Activated CD4-positive, alpha-beta T cell treated with anti-CD3 and anti-CD28 coated beads, Interleukin-2, amount 50 U/mL, for 24 hours (primary cell): ENCODE measurements at places on chromosomes 5 and 9.

GRCh38 chr5:171168171-171168570 is 140.9 kb upstream of the TLX3 start:
- DNase-seq = no peak

DNA sequence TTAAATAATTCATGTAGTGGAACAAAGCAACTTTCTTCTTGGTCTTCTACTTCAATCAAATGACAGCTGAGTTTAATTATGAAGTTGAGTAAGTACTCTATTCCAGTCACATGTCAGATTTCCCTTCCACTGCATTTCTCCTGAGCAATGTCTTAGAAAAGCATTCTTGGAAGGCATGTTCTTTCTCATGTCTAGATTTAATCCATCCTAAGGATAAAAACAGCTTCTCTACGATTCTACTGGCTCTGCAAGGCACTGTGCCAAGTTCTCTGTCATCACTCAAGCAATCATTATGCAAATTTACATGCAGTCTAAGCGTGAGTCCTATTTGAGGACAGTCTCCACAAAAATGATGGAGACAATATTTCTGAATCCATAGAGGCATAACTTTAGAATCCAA is 142.4 kb downstream of the YIPF5 start:
- DNase-seq = no peak

GRCh38 chr5:88879724-88880123 is 3.3 kb downstream of the MEF2C start:
- no peak for DNase-seq

- DNase-seq = no peak
These were observed 25.4 kb upstream of the AGXT2 start for GRCh38 chr5:35073160-35073559.

GRCh38 chr9:95552814-95553546 is 36.2 kb upstream of the PTCH1 start:
- no peak for DNase-seq

GRCh38 chr5:169197343-169197742 is 103.6 kb downstream of the SLIT3 start:
- no peak for DNase-seq

DNA sequence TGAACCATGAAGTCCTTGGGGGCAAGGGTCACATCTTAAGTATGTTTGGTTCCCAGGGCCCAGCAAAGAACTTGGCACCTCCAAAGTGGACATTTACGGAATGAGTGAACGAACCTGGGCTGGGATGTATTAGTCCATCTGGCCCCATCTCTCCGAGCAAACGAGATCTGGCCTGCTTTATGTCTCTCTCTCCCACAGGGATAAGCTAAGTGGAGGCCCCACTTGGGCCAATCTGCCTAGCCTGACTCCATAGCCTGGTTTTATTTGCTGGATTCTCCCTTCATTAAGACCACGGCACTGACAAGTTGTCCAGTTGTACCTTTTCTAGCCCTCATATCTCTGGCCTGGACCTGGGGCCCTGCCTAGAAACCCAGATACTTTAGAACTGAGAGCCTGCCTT is 2.1 kb downstream of the TTLL11 start:
- DNase-seq = no peak

GRCh38 chr9:129331493-129331765 is 153.4 kb upstream of the IER5L start:
- DNase-seq = no peak

- peak; percentile 67 for DNase-seq
These were observed 48.7 kb downstream of the FBXW11 start for GRCh38 chr5:171957591-171958251.

DNA sequence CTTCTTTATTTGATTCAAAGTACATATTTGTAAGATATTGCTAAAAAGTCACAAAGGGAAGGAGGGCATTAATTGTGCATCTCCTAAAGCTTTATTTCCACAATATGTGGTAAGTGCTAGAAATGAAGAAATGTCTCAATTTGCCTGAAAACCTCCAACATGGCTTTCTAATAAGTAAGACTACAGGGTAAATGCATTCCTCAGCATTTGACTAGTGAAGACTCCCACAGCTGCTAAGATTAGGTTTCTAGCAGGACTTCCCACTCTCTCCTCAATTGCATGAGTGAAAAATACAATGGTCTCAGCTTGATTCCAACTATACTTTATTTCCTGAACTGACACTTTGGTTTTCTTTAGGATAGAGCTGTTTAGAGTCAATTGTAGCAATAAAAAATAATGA is 162.1 kb downstream of the ELAVL2 start:
- no peak for DNase-seq

GRCh38 chr5:111699324-111699723 is 57.7 kb downstream of the NREP start:
- DNase-seq = no peak

GRCh38 chr5:173472784-173473278 is 143.6 kb downstream of the BOD1 start:
- DNase-seq = no peak

- DNase-seq = no peak
These were observed 17.4 kb downstream of the TTC39B start for GRCh38 chr9:15289603-15290002.

DNA sequence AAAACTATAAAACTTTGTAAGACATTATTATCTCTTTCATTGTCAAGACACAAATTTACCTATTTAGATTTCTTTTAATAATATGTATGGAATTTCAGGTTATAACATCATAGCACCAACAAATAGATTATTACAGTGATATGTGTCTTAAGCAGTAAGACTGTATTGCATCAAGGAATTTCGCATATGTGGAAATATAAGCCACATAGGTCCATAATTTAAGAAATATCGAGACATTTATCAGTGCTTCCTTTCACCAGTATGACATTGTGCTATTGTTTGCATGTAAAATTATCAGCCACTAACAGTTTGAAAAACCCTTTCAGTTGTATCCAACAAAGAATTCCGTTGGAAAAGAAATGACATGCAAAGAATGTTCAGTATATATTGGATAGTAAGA is 186.7 kb upstream of the RASA1 start:
- DNase-seq = no peak

DNA sequence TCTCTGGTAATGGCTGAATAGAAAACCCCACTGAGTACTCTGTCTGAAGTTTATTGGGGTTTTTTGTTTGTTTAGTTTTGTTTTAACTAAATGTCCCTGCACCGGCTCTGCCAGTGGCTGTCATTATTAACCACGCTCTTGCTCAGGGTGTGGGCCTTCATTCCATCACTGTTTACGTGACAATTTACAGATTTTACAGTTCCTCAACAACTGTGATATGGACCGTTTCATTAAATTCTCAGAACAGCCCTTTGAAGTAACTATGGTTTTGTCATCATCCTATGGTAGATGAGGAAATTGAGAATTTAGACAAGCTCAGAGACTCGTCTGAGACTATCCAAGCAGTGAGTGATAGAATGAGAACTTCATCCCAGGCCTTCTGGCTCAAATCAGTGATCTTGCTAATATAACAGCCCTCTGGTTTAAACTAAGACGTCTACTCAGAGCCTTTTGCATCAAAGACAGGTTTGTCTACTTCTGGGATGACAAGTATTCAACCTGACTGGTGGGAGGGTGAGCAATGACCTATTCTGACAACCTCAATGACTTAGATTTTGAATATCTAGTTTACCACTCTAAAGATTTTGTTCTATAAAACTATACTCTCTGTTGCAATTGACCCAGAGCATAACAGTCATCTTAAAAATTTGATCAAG is 77.3 kb upstream of the MAP3K1 start:
- DNase-seq = no peak

GRCh38 chr5:54739371-54739770 is 221.8 kb downstream of the SNX18 start:
- no peak for DNase-seq

GRCh38 chr5:173704615-173705511 is 88.4 kb upstream of the BOD1 start:
- DNase-seq = no peak

DNA sequence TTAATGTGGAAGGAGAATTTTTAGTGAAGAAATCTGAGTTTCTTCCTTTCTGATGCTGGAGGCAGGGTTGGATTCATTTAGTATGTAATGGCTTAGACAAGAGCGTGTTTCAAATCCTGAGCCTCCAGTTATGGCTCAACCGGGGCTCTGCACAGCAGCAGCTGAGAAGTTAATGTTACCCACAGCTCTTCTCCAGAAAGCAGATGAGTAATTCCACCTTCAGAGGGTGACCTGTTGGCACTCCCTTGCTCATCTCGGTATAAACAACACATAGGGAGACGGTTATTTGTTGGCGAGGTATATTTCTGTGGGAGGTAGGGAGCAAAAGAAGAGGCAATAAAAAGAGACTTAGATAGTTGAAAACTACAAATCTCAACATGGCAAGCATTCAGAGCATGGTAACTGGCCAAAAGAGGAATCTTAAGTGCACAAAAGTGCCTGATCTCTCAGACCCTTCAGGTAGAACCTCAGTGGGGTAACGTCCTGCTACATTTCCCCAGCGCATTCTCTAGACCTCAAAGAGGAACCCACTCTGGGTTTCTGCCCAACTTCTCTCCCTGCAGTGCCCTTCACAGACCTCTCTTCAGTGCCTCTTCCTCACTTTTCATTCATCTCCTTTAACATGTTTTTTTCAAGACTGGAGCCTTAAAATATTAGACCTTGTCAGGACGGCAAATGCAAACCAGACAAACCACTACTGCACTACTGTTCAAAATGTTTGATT is 417.5 kb upstream of the ADAMTSL1 start:
- no peak for DNase-seq

DNA sequence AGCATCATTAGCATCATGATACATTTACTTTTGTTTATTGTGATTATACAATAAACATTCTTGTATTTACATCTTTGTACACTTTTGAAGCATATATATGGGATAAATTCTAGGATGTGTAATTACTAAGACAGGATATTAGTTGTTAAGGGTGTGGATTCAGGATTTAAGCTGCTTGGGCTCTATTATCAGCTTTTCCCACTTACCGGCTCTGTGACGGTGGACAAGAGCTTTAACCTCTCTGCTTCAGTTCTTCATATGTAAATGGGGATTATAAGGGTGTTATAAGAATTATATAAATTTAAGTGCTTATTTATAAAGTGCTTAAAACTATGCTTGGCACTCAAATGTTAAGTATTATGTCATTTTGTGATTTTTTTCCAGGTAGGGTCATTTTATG is 131.1 kb downstream of the FER start:
- DNase-seq = no peak

- no peak for DNase-seq
These were observed 8.8 kb upstream of the SLC6A7 start for GRCh38 chr5:150181027-150181426.

GRCh38 chr9:72539824-72540347 is 18.5 kb downstream of the TMC1 start:
- no peak for DNase-seq

DNA sequence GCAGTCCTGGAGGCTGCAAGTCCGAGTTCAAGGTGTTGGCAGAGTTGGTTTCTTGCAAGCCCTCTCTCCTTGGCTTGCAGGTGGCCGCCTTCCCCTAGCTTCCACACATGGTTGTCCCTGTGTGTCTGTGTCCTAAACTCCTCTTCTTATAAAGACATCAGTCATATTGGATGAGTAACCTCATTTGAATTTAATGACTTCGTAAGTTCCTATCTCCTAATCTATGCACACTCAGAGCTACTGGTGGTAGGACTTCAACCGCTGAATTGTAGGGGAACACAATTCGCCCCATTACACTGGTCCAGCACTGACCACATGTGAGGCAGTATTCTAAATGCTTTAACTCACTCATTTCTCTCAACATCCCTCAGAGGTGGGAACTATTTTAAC is 25.9 kb upstream of the ADAMTS2 start:
- DNase-seq = no peak

GRCh38 chr9:89548071-89548638 is 50.2 kb upstream of the SEMA4D start:
- DNase-seq = no peak

DNA sequence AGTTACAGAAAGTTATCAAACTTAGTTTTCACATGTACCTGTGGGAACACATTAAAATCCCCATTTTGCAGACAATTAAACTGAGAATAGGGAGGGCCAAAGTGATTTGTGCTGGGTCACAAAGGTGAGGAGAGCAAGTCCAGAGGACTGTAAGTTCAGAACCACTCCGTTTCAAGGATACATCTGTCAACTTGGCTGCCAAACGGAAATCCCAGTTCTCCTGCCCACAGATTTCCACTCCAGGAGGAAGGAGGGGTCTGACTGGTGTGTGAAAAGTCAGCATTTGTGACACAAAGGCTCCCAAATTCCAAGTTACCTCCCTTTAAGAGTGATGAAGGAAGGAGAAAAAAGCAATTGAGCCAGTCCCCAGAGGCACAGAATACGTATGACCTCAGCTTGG is 42.3 kb downstream of the PRELID2 start:
- DNase-seq = no peak

GRCh38 chr9:127746959-127747569 is 12.0 kb upstream of the TOR2A start:
- no peak for DNase-seq

GRCh38 chr9:135905380-135906258 is 1.7 kb downstream of the CAMSAP1 start:
- no peak for DNase-seq

DNA sequence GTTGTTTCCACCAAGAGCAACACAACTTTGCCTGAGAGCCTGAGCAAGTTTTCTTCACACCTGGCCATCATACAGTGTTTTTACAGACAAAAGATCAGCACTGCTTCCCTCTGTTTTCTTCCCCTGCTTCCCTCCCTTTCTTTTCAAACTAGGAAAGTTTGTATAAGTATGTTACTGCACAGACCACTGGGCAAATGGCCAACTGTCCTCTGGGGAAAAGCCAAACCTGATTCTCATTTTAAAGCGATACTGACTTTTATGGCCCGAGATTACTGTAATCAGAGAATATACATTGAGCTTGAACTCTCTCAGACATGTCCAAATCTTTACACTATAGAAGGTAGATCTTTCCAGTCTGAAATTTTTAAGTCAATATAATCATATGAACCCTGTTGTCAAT is 415.0 kb downstream of the NFIB start:
- no peak for DNase-seq

GRCh38 chr9:37293664-37294524 is 128.6 kb upstream of the GRHPR start:
- no peak for DNase-seq

GRCh38 chr9:94081435-94081834 is 2.8 kb upstream of the PTPDC1 start:
- DNase-seq = no peak

DNA sequence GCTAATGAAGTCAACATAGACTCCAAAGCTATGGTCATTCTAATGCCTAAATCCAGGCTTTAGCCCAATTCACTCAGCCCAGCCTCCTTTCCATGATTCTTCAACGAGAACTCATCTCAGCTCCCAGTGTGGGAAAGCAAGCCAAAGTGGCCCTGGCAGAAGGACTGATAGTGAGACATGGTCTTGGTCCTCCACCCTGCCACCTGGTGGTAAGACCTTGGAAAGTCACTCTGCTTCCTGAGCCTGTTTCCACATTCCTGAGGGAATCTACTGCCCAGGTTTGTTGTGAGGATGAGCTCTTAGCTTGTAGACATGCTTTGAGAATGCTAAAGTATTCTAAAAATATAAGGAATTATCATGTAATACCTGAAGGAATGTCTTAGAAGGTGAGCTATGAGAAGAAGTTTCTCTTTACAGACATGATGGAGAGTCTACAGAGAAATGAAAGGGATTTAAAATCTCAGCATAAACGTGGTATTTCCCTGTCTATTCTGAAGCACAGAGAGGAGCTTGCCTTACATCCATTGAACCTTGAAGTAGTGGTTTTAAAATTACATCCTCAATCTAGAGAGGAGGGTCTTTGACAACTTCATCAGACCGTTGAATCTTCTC is 173.5 kb downstream of the TRIM32 start:
- DNase-seq = no peak
